T-helper 2 cell (primary cell): ENCODE measurements at places on chromosomes 6 and 20.

DNA sequence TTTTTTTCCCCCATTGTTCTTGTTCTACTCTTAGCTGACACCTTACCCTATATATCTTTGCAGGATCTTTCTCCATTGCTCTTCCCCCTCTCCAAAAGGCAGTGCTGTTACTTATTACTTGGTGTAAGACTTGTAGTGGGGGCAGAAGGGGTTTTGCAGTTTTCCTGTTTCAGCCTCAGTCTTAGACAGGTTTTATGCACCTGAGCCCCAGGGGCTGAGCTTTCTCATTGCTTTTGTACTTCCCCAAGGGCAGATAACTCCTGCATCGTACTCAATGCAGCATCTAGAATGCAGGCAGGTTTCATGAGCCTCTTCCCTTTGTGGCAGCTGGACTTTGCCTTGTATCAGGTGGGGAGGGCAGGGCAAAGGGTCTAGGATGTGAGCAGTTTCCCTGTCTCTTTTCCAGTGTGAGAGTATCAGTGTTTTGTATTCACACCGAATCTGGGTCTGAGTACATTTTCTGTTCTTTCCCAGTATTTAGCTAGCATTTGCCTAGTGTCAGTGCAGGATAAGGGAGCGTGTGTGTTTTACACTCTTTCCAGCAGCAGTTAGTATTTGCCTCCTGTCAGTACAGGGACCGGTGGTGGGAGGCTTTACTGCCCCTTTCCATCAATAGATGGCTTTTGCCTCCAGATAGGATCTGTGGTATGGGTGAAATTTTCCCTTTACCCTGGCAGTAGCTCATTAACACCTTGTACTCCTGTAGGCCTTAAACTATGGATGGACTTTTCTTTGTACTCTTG is 19.6 kb downstream of the CYB5R4 start:
- DNase-seq: no peak

- DNase-seq: no peak
Observed at GRCh38 chr6:36701401-36701991, 3.9 kb downstream of the RAB44 start.

DNA sequence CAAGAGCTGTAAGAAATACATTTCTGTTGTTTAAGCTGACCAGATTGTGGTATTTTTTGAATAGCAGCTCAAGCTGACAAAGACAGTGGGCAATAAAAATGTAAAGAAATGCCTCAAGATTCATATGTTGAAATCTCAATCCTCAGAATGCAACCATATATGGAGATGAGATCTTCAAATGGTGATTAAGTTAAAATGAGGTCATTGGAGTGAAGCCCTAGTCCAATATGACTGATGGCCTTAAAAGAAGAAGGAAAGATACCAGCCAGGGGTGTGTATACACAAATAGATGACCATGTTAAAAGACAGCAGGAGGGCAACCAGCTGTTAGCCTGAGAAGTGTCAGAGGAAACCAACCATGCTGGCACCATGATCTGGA is 7.1 kb upstream of the DDO start:
- DNase-seq: no peak

- no peak for DNase-seq
Observed at GRCh38 chr6:7042056-7042653, 65.6 kb upstream of the RREB1 start.

- DNase-seq: no peak
Observed at GRCh38 chr6:114783083-114783482, 440.3 kb upstream of the HS3ST5 start.
